ENCODE measurements at places on chromosomes 7 and 10. TPM values are rescaled to one million over a fixed set of nuclear protein-coding genes. Genes with fewer than 3 reads are reported as not detected.

GRCh38 chr10:79079490-79080355, 11.0 kb downstream of the ZMIZ1 start:
- peak; percentile 57 for DNase-seq

- DNase-seq = no peak
Measured at GRCh38 chr7:17584822-17585221, 286.4 kb downstream of the AHR start.

DNA sequence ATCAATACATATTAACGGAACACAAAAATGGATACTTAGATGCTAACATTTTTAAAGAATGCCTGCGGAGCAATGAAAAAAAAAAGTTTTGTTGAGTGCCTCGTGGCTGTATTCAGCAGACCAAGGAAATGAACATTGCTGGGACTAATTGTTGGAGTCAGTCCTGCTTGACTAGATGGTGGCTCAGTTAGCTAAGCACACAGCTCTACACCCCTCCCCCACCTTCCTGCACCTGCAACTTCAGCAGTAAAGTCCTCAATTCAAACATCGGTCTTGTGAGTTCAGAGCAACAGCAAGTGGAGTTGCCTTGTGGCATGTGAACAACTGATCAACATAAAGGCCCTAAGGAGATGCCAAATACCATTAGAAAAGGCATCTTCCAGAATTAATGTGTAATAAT, 326.0 kb upstream of the NPSR1 start:
- no peak for DNase-seq

DNA sequence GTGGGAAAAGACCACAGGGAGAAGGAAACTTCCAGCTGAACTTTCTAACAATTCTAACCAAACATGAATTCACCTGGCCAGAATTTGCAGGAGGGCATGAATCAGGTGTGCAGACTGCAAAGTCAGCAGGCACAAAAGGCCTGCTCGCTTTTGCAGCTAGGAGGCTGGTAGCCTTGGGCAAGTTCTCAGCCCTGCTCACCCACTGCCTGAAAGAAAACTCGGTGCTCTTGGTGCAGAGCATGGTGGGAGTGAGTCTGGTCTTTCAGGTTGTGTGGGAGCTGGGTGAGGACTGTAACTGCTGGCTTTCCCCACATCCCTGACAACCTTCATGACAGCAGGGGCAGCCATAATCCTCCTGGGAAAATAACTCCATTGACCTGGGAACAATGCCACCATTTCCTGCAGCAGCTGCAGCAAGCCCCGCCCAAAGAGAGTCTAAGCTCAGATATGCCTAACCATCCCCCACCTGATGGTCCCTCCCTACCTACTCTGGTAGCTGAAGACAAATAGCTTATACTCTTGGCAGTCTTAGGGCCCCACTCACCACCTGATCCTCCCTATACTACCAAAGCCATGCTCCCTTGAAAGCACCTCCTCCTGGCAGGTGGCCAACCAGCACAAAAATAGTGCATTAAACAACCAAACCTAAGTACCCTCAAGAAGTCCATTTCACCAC, 31.6 kb downstream of the ZNF117 start:
- DNase-seq = peak; percentile 16

DNA sequence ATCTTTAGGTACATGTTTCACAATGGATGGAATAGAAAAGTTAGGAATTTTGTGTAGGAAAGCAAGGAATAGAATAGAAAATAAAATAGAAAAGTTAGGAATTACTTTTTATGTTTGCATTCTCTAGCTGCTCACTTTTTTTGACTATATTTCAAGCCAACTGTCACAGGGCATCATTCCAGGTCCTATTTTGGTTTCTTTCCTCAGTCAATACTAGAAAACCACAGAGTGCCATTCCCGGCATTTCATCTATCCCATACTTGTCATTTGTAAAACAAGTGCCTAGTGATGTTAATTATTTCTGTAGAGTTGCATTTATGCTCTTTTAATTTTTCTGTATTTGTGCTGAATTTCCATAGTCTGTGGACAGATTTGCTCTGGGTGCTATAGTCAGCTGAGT, 66.2 kb downstream of the SDK1 start:
- DNase-seq = no peak

DNA sequence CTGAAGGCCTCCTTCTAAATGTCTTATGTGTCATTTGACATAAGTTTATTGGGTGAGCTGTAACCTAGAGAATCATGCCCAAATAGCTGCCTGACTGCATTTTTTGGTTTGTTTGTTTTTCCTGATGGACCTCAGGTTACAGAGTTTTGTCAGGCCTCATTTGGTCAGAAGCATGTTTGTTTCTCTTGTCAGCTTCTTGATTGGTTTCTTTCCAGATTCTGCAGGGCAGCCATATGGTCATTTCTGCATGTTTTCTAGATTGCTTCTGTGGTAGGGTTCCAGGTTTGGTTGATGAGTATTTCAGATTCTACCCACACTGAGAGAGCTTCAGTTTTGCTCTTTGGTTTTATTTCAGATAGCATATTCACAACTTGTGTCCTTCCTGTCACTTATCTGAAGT, 28.0 kb downstream of the GLCCI1 start:
- DNase-seq = no peak

DNA sequence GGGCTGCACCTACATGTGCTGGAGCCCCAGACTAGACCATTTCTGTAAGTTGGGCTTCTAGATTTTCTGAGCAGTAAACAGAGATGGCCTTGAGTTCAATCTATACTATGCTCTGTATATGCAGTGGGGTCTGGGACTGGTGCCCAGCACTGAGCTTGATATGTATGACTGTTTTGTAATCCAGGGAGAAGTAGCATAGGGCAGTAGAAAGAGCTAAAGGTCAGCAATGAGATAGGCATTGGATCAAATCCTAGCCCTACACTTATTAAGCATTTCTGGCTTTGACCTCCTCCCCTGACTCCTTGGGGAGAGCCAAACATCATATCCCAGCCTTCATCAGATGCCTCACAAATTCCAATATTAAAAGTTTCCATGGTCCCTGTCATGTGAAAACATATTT, 254.6 kb downstream of the TSPAN12 start:
- DNase-seq = no peak

DNA sequence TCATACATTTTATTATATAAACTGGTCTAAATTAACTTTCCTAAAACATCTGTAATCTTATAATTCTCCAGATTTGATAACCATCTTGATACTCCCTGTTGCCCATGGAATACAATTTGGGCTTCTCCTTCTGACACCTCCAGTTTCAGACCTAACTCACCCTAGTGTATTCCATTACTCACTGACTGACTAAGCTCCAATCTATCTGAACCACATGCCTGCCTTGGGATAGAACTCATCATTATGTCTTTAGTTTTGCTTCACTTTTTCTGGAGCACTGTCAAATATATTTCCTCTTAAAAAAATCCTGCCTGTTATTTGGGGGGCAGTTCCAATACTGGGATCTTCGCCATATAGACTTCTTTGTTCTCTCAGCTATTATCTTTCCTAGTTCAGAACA, 4.9 kb upstream of the FOXP2 start:
- DNase-seq = no peak

DNA sequence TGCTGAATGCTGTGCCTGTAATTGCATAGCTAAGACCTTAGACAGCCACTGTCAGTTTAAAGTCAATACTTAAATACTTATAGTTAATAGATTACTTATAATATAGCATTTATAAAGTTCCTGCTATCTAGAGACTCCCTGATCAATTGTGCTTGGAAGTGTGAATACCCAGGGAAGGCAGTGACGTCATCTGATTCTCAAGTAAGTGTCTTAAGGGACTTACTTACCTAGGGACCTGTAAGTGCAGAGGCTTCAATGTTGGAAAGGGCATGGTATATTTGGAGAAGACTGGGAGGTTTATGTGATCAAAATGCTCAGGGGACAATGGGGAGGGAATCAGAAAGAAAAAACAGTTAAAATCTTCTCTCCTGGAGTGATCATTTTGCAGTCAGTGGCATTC, 55.0 kb downstream of the BICC1 start:
- DNase-seq = no peak

GRCh38 chr7:129160161-129160905, 15.8 kb downstream of the TSPAN33 start:
- DNase-seq = no peak

- DNase-seq = no peak
Measured at GRCh38 chr10:114401195-114401791, 3.0 kb downstream of the AFAP1L2 start.

DNA sequence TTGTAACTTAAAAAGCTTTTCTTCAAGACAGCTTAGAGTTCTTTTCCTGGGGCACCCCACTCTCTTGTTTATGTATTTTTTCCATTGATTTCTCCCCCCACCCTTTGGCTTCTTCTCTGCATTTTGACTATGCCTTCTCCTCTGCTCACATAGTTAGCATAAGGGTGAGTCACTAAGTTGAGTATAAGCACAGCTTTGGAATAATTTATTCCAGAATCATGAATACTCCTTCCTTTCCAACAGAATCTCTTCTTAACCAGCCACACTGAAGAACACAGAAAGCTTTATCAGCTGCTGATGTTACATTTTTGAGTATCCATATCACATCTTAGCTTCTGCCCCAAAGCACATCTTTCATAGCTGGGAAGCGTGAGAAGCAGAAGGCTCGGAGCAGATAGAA, 449.5 kb upstream of the MKI67 start:
- no peak for DNase-seq

GRCh38 chr7:152751449-152752141, 8.0 kb upstream of the ACTR3B start:
- DNase-seq = no peak

DNA sequence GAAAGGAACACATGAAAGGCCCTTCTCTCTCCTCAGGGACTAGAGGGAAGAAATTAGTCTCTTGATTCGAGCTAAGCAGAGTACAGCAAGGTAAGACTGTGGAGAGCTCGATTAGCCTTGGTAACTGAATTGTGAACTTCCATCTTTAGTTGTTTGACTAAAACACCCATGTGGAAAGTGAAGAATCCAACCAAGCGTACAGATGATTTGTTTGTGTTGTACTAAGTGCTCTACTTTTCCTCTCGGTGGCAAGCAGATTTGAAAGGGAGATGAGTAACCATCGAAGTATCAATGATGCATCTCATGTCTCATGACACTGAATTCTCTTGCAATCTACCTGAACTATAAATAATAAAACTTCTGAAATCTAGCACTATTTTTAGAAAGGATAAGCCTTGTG, 80.7 kb downstream of the FZD1 start:
- DNase-seq = no peak

DNA sequence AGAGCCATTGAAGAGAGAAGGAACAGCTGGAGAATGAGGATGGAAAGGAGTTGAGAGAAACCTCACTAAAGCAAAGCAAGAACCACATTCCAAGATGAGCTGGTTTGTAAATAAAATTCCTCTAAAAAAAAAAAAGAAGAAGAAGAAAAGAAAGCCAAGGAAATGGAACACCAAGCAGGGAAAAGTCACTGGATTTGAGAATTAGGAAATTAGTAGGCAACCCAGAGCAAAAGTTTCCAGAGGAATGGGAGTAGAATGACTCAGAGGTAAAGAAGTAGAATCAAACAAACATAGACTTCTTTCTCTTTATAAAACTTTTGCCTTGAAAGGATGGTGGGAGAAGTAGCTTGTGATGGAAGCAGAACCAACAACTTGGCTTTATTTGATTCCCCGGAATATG, 3.9 kb downstream of the CH25H start:
- no peak for DNase-seq

DNA sequence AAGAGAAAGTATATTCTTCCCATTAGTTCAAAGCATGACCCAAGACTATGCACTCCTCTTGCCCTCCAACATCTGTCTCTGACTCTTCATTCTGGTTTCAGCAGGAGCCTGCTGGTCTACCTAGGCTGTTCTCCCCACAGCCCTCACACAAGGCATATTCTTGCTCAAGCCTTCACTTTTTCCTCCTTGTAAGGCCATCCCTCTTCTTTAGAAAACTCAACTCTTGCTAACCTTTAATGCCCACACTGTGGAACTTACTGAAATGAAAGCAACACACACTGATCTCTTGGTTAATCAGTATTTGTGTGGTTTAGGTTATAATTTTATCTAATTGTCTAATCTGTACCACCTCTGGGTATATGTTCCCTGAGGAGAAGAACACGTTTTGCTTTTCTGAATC, 75.8 kb downstream of the PRKCQ start:
- no peak for DNase-seq

GRCh38 chr7:1915956-1916600, 246.0 kb downstream of the ELFN1 start:
- DNase-seq = no peak

GRCh38 chr10:3330663-3331062, 158.1 kb upstream of the PITRM1 start:
- DNase-seq = no peak

GRCh38 chr10:8113616-8114015, 59.1 kb downstream of the GATA3 start:
- no peak for DNase-seq

DNA sequence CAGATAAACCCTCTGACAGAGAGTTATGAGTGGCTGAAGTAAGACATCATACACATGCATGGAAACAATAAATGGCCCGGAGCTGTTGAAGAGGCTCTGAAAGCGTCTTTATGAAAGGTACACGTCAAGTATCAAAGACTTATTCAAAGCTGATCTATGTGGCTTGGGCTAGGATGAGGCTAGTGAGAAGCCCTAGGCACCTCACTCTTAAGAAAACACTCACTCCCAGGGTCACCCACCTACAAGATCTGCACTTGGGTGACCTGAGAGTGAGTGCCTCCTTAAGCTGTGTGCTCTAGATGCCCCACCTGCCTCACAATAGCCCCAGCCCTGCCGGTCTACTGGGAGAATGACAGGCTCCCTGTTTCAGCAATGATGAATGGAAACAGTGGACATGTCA, 1.1 kb upstream of the GIMAP1 start:
- no peak for DNase-seq

- DNase-seq = no peak
Measured at GRCh38 chr10:119616882-119617570, 20.3 kb upstream of the TIAL1 start.

DNA sequence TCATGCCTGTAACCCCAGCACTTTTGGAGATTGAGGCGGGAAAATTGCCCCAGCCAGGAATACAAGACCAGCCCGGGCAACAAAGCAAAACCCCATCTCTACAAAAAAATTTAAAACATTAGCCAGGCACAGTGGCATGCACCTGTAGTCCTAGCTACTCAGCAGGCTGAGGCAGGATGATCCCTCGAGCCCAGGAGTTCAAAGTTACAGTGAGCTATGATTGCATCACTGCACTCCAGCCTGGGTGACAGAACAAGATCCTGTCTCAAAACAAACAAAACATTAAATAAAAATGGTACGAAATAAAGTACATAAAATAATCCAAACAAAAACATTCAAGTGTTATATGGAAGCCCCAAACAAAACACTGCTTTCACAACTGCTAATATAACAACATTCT, 125.0 kb downstream of the SNX13 start:
- no peak for DNase-seq

Gene MAT1A
- total RNA-seq = not detected

Gene TFEC
- 1.3 TPM for total RNA-seq

Gene TNS3
- 6.8 TPM for total RNA-seq

Gene PKD1L1
- 0.20 TPM for total RNA-seq

Gene FAM171A1
- total RNA-seq = 27.2 TPM

Gene EN2
- not detected for total RNA-seq

Gene GHRHR
- total RNA-seq = not detected

Gene MNX1
- not detected for total RNA-seq

Gene BCCIP
- total RNA-seq = 31.7 TPM

Gene LRRC18
- not detected for total RNA-seq

Gene TMEM176A
- not detected for total RNA-seq

Gene MARVELD1
- total RNA-seq = 11.5 TPM

Gene TMEM176B
- total RNA-seq = not detected

Measured in lung microvascular endothelial cell (primary cell).